NCI-H524 treated with DMSO at 0.1 percent for 48 hours (cell line): ENCODE measurements at places on chromosomes 4 and X.

DNA sequence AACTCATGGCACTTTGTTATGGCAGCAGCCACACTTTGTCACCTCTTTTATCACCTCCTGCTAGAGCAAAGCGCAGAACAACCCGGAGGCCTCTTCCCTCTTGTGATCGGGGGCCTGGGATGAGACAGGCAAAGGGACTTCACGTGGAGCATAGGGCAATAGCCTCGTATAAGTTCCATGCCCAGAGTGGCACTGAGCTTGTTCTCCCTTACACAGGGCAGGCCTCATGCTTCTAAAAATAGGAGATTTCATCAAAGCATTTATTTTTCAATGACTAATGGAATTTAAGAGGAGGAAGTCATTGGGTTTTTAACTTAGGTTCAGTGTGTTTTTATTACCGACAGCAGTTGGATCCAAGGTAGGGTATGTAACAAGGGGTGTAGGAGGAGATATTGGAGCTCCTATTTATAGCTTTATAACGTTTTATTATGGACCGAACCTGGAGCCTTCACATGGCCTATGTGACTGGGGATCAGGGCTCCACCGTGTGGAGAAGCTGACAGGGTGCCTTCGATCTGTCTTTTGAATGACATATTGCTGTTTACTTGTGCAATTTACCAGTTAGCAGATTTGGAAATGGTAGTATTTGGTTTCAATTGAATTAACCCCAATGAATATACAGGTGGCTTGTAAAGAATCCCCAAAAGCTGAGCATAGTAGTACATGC, 93.8 kb downstream of the SLC2A9 start:
- no peak for DNase-seq

GRCh38 chrX:36908801-36909675, 99.1 kb upstream of the FAM47C start:
- DNase-seq, result no peak

- DNase-seq, result no peak
These were observed 140.9 kb downstream of the MAPK10 start for GRCh38 chr4:86218746-86219473.

GRCh38 chr4:181581983-181582382, 661.2 kb upstream of the TENM3 start:
- DNase-seq, result no peak

GRCh38 chr4:157741642-157742041, 431.2 kb downstream of the GASK1B start:
- DNase-seq, result no peak

- DNase-seq, result no peak
These were observed 255.0 kb upstream of the PITX2 start for GRCh38 chr4:110877778-110878370.
